ENCODE measurements at places on chromosomes 6 and 20. TPM values are rescaled to one million over a fixed set of nuclear protein-coding genes. Genes with fewer than 3 reads are reported as not detected.

DNA sequence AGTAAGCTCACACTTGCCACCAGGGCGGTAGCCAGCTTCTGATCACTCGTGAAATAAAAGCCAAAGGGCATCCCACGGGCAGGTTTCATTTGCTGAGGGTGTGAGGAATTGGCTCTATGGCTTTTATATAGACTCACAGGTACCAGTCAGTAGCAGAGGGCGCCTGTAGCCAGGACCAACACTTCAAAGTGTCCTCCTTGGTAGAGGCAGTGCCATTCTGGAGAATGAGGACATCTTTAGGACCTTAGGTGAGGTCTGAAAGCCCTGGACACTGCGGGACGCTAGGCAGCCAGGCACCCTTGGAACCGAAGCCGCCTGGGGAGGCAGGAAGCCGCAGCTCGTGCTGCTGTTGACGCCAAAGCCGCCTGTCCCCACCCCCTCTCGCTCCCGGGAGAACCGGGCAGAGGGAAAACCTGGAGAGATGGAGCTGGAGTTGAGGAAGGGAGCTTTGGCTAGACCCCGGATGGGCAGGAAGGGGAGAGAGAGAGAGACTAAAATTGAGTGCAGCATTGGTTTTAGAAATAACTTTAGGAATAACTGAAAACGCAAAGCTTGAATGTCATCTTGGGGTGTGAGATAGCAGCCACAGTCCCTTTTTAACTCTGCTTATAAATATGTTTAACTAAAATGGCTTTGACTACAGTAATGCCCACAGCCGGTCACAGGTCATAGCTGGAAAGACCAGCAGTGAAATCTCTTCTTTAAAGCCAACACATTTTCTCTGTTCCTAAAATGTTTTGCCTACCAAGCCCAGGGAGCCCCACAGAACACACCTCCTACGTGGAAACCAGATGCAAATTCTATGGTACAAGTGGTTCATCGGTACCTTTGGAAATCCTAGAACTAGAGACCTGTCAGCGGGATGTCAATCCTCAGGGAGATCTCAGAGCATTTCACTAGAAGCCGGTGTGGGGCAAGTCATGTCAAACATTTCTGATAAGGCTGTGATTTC lies 128.5 kb upstream of the CDYL start:
- DNase-seq: peak; percentile 87

GRCh38 chr20:20215976-20216727 lies 151.8 kb upstream of the INSM1 start:
- no peak for DNase-seq

- DNase-seq: peak; percentile 49
Observed at GRCh38 chr6:44002593-44003344, 124.5 kb downstream of the MRPL14 start.

- no peak for DNase-seq
Observed at GRCh38 chr6:35498422-35499067, 1.7 kb upstream of the TEAD3 start.

DNA sequence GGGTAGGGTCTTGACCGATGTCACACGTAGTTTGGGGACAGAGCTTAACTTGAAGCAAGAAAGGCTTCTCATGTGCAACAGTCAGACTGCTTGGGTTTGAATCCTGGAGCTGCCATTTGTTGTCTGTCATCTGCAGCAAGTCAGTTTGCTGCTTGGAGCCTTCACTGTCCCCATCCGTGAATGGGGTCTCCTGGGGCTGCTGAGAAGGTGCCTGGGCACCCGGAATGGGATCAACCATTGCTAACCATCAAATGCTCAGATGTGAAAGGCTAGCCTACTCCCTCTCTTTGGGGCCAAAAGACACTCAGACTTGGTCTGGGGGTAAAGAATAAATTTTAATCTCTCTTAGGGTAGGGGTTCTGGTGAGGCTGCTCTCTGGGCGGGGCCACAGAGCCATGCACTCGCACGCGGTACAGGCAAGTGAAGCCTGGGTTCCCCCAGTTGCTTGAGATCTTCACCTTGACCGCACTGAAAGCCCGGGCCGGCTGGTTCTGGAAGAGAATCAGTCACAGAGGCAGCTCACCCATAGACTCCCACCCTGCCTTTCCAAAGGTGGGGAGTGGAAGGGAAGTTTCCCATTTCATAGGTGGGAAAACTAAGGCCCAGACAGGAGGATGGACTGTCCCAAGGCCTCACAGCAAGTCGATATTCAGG lies 20.6 kb downstream of the SUN5 start:
- DNase-seq: no peak

DNA sequence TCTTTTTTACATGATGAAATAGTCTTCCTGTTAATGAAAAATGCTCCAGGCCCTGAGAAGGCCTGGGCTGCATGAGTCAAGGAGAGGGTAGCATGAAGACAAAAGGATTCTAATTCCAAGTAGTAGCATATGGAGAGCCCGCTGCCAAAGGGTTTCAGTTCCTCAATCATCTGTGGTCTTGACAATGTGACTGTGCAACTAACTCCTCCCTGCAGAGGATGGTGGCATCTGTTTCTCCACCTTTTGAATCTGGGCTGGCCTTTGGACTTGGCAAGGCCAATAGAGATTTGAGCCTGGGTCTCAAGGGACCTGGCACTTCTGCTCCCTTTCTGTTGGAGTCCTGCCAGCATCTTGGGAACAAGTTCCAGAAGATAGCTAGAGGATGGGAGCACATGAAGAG lies 35.1 kb upstream of the ANKEF1 start:
- no peak for DNase-seq

DNA sequence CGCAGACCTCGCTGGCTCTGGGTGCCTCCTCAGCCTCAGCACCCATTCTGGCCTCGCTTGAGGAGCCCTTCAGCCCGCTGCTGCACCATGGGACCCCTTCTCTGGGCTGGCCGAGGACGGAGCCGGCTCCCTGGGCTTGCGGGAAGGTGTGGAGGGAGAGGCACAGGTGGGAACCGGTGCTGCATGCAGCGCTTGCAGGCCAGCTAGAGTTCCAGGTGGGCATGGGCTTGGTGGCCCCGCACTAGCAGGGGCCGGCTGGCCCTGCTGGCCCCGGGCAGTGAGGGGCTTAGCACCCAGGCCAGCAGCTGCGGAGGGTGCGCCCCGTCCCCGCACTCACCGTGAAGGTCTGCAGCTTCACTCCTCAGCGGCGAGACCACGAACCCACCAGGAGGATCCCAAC lies 30.4 kb downstream of the DEFB114 start:
- DNase-seq: no peak

- no peak for DNase-seq
Observed at GRCh38 chr6:157537556-157537955, 156.6 kb downstream of the ZDHHC14 start.

DNA sequence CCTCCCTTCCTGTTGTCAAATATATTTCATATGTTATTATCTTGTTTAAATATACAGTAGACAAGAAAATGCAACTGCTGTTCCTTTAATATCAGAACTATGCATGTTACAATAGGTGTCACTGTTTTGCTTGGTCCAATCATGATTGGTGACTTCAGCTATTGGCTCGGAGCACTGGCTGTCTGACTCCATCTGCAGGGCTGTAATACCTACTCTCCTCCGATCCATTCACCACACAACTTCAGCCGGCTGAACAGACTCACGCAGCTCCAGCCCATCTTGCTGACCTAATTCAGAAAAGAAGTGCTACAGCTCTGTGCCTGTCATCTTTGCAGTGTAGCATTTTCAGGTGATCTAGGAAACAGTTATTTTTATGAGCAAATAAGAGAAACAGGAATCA lies at the start of gene BTBD3:
Gene BTBD3, plus strand, starts transcription at position 231 of the 400 bp plus-strand sequence. CDS start 383 bp downstream, outside the sequence.
- DNase-seq: peak; percentile 79

- DNase-seq: no peak
Observed at GRCh38 chr6:125107048-125107447, 46.5 kb upstream of the TPD52L1 start.

DNA sequence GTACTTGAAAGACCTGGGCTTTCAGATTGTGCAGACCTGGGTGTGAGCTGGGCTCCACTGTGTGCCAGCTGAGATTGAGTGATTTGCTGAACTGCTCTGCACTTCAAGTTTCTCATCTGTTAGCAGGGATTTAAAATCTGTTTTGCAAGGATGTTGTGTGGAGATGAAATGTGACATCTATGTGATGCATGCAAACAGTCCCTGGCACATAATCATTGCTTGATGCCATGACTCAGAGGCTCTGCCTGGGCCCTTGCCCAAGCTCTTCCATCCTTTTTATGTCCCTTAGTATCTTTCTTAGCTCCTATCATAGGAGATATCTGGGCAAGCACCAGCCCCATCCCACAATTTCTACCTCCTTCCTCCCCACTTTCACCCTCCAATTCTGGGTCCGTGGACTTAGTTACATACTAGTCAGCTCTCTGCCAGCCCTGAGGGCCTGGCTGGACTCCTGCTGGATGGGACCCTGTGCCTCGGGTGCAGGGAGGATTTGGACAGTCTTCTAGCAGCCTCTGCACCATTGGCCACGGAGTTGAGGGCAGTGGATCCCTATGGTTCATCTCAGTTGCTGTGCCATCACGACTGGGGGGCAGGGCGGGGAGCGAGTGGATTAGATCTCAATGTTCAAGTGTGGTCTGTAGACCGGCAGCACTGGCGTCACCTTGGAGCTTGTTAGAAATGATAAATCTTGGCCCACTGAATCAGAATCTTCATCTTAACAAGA lies 103.6 kb downstream of the MAP3K7 start:
- no peak for DNase-seq

DNA sequence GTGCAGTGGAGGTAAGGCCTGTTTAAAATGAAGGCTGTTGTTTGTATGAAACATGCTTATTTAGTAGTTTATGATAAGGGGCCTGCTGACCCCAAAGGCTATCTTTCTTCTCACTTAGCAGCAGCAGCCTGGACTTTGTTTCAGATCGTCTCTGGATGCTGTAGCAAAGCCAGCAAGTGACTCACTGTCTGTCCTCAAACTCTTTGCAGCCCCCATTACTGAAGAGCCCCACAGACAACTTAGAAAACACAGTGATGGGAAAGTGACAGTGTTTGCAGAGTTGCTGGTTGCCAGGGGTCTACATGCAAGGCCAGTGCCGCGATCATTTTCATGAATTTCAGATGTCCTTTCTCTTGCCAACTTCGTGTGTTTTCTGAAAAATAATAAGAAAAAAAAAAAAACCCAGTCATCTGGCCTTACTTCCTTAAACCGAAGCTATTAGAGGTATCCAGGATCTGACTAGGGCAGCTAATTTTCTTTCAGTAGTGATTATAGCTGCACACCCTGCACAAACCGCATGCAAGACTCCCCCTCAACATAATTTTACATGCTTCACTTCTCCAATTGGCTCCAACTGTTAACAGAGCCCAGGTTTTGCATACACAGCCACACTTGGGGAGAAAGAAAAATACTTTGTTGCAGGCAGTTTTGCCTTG lies 11.6 kb upstream of the F13A1 start:
- DNase-seq: no peak

DNA sequence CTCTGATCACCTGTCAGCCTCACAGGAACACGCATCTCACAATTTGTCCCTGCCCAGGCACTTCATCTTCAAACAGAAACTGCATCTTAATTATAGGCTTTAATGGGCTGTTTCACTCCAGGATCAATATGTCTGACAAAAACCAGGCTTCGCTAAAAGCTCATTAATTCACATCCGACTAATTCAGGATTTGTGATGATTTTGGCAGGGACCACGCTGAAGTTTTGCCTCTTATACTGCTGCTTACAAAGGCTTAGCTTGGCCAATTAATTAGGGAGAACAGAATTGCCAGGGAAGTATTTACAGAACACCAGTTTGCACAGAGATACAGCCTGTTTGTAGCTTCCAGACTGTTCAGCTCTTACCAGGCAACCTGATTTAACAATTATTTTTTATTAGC lies 541.0 kb upstream of the SPTLC3 start:
- DNase-seq: no peak

DNA sequence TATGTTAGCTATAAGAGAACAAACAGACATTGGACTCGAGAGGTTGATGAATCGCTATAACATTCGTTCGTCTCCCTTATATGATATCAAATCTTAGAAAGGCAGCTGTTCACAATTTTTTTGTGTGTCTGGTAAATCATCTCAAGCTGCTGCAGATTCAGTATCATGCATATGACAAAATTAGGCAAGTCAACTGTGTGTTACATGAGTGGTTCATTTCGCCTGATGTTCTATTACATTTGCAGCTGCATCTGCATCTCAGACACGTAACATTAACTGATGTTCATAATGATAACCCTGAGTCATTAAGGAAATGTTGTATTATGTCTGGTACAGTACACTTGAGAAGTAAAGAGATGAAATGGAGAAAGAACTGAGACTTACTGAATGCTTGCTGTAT lies 92.1 kb downstream of the NKAIN2 start:
- no peak for DNase-seq

- no peak for DNase-seq
Observed at GRCh38 chr20:53149890-53150205, 177.7 kb downstream of the TSHZ2 start.

GRCh38 chr6:135909737-135910387 lies 58.4 kb downstream of the PDE7B start:
- DNase-seq: peak; percentile 66

- DNase-seq: no peak
Observed at GRCh38 chr6:35428421-35429149, 23.6 kb upstream of the FANCE start.

GRCh38 chr20:44959638-44960102 lies 527 bp downstream of the TOMM34 start:
- peak; percentile 30 for DNase-seq

- peak; percentile 28 for DNase-seq
Observed at GRCh38 chr6:149484733-149485700, at the start of gene ZC3H12D. Gene ZC3H12D, minus strand, starts transcription at chr6:149485014. Its CDS starts 10,471 bp downstream, at chr6:149474543.

DNA sequence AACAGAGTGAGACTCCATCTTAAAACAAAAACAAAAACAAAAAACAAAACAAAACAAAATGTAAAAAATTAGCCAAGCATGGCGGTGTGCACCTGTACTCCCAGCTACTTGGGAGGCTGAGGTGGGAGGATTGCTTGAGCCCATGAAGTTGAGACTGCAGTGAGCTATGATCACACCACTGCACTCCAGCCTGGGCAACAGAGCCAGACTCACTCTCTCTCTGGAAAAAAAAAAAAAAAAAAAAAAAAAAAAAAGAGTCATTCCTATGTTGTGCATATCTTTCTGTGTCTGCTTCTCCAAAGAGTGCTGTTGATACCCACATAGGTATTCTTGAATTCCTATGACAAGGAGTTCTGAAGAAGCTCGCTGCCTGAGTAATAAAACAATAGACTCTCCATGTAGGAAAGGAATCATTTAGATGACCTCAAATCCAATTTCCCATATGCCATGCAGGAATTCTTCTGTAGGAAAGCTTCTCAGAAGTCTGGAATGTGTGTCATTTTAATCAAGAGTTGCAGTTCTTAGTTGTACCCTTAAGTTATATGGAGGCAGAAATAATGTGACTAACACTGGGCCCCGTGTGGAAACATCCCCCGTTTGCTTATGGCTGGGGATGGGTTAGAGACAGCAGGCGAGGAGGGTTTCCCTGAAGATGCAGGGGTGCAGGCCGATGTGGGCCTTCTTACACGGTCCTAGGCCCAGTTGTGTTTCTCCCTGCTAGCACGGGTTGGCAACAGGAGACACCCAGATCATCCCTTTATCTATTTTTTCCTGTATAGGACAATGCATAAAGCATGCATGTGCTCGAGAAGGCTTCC lies 79.4 kb downstream of the ZDHHC14 start:
- no peak for DNase-seq

- no peak for DNase-seq
Observed at GRCh38 chr6:22102671-22103070, 194.2 kb downstream of the PRL start.

Gene ZNF335
- total RNA-seq: 18.1 TPM

Gene VSX1
- not detected for total RNA-seq

Gene LRRN4
- total RNA-seq: 227 TPM

Gene POLR3F
- total RNA-seq: 9.7 TPM

Gene OTOR
- total RNA-seq: not detected

Gene ZNF165
- 0.95 TPM for total RNA-seq

Gene LMBRD1
- 14.0 TPM for total RNA-seq

Gene RBPJL
- total RNA-seq: not detected

Gene MTHFD1L
- total RNA-seq: 18.2 TPM

Gene C6orf141
- 0.54 TPM for total RNA-seq

Gene ADGB
- not detected for total RNA-seq

Gene PSORS1C1
- not detected for total RNA-seq
